Mesothelial cell of epicardium (in vitro differentiated cells): ENCODE measurements at places on chromosomes 3 and 15. TPM values are rescaled to one million over a fixed set of nuclear protein-coding genes. Genes with fewer than 3 reads are reported as not detected.
A peak's percentile ranks its signal among the peaks of the same experiment; 100 is the strongest.

The LRRC49 gene
- 21.2 to 25.5 TPM (median 24.2 TPM) in 3 replicates for total RNA-seq

The PTPRG gene
- total RNA-seq = 33.2 to 40.4 TPM (median 36.3 TPM) in 3 replicates

The TAMM41 gene
- 27.4 to 30.9 TPM (median 27.7 TPM) in 3 replicates for total RNA-seq

The PLCH1 gene
- 1.0 to 1.3 TPM (median 1.2 TPM) in 3 replicates for total RNA-seq

The SEMA5B gene
- total RNA-seq = 0.20 to 0.51 TPM (median 0.27 TPM) in 3 replicates

The HRG gene
- total RNA-seq = not detected in 3 replicates

The FBLN2 gene
- 63.3 to 68.6 TPM (median 67.5 TPM) in 3 replicates for total RNA-seq

DNA sequence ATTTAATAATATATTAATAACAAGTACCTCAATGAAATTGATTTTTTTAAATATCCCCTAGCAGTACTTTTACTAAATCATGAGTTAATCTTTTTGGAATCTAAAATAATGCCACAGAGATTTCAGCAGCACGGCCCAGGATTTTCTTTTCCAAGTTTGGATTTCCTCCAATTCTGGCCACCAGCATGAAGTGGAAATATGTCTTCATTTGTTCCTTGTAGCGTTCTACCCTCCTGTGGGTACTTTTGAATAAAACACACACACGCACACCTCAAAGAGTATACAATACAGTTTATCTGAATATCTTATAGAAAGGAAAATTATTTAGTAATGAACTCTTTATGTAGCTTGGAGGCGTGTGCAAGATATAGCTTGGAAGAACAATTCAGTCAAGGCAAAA is 125.1 kb upstream of the STT3B start:
- no peak overlapping the region for H3K4me3 ChIP-seq
- DNase-seq = no peak
- H3K4me1 ChIP-seq = peaks cover 32% of the 10 kb centered on the region

DNA sequence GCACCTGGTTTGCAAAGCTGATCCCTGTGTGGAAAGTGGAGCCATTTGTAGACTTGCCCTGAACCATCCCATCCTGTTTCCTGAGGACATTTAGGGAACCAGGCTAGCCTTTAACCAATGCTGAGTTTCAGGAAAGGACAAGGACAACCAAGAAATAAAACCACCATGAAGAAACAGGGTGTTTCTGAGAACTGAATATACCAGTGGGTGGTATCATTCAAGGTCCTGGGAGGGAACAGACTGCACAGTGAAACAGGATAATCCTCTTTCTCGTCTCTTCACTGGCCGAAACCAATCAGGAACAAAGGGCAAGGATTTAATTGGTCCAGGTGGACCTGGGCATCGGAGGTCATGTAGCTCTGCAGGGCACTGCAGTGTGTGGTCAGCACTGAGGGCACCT is 21.8 kb downstream of the ZNF860 start:
- no peak overlapping the region for H3K27ac ChIP-seq
- H3K4me1 ChIP-seq = peaks cover 19% of the 10 kb centered on the region
- H3K27me3 ChIP-seq = no peaks in the 10 kb centered on the region
- no peaks in the 10 kb centered on the region for H3K36me3 ChIP-seq
- no peak overlapping the region for H3K4me3 ChIP-seq

DNA sequence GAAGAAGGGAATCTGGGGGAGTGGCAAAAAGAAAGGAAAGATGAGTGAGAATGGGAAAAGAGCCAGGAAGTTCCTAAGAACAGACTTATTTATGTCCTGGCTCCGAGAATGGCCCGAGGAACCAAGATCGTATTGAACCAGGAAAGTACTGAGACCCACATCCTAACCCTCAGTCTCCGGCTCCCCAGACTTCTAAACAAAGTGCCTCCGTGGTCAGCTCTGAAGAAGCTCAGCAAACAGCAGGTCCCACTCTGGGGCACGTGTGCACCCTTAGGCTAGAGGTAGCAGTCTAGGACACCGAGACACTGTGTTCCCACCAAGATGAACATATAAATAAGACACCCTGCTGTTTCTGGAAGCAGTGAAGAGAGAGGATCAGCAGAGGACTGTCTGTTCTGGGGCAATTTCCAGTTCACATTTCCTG is 307.4 kb downstream of the NTRK3 start:
- H3K4me1 ChIP-seq = peaks cover 28% of the 10 kb centered on the region
- no peak overlapping the region for H3K27ac ChIP-seq
- no peaks in the 10 kb centered on the region for H3K36me3 ChIP-seq

DNA sequence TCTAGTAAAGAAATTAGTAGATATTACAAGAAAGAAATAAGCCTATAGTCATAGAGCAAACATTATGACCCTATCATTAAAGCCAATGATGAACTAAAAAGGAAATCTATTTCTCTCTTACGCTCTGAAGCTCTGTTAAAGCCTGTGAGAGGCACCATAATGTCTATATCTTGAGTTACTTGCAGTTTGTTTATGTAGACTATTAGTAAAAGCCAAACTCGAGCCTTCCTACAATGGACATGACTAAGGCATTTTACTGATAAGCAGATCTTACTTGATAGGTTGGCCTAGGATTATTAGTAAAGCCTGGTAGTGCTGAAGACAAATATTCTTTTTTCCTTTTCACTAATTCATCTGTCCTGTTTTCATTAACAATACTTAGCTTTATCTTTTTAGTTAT is 32.7 kb downstream of the LRRC3B start:
- no peaks in the 10 kb centered on the region for H3K27me3 ChIP-seq
- H3K4me1 ChIP-seq = peaks cover 16% of the 10 kb centered on the region
- no peak for DNase-seq

GRCh38 chr3:125194849-125195601 is 17.5 kb downstream of the SLC12A8 start:
- no peaks in the 10 kb centered on the region for H3K36me3 ChIP-seq
- H3K4me3 ChIP-seq = no peak overlapping the region
- H3K4me1 ChIP-seq = peaks cover 7% of the 10 kb centered on the region
- H3K27me3 ChIP-seq = no peaks in the 10 kb centered on the region
- H3K27ac ChIP-seq = no peak overlapping the region
- no peak for DNase-seq

DNA sequence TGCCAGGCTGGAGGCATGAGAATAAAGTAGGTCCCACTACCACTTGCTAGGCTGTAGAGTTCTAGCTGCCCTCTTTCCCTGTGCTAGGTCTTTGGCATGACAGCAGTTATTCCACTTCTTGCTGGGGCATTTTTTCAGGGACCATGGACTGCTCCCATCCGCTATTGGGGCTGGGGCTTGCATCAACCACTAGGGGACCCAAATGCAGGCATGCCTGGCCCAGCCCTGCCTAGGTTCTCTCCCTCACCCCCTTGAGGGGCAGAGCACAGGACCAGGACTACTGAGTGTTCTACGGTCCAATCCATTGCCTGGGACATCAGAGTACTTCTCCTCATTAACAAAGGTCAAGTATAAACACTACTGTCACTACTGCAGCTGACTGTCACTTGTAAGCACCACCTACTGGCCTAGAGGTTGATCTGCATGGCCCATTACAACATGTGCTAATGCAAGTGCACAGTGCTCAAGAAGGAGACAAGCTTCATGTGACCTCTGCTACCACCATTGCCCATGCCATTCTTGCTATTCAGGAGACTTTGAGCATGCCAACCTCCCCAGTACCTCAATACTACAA is 270.5 kb downstream of the MBNL1 start:
- H3K4me1 ChIP-seq = no peaks in the 10 kb centered on the region
- DNase-seq = no peak
- no peaks in the 10 kb centered on the region for H3K27me3 ChIP-seq
- no peaks in the 10 kb centered on the region for H3K36me3 ChIP-seq

- H3K27ac ChIP-seq = no peak overlapping the region
- no peaks in the 10 kb centered on the region for H3K36me3 ChIP-seq
- no peak overlapping the region for H3K4me3 ChIP-seq
- no peak for DNase-seq
- no peaks in the 10 kb centered on the region for H3K27me3 ChIP-seq
- peaks cover 10% of the 10 kb centered on the region for H3K4me1 ChIP-seq
These were observed 15.6 kb downstream of the NBEAL2 start for GRCh38 chr3:46994801-46995731.

GRCh38 chr15:59461521-59461920 is 23.5 kb downstream of the FAM81A start:
- H3K27ac ChIP-seq = no peak overlapping the region
- H3K4me1 ChIP-seq = peaks cover under 1% of the 10 kb centered on the region
- DNase-seq = no peak
- peaks cover 6% of the 10 kb centered on the region for H3K27me3 ChIP-seq
- H3K4me3 ChIP-seq = no peak overlapping the region

DNA sequence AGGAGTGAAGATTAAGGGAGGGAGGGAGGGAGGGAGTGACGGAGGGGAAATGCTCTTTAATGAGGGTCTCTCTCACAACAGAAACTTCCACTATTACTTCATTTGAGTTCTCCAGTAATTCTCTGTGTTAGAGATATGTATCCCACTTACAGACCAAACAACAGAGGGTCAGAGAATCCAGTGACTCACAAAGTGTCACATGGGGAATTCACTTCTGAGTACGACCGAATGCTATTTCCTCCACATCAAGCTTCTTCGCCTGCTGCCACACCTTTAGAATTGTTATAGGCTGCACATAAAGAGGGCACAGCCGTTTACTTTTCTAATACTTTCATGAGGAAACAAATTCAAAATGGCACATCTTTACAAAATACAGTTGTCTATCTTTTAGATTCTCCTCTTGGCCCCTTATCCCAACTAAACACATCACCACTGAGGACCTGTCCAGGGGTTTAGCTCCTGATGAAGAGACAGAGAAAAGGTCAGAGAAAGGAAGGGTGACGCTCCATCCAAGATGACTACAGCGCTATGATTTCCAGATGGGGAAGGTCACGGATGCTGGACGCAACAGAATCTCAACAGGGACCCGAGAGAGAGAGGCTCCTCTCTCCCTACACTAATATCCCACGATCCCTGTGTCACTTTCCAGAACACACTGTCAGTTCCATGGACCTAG is 119.0 kb downstream of the XXYLT1 start:
- peak overlapping the region; percentile 7 for H3K27ac ChIP-seq
- H3K4me1 ChIP-seq = peaks cover 68% of the 10 kb centered on the region
- H3K27me3 ChIP-seq = no peaks in the 10 kb centered on the region
- H3K36me3 ChIP-seq = no peaks in the 10 kb centered on the region
- H3K4me3 ChIP-seq = no peak overlapping the region

DNA sequence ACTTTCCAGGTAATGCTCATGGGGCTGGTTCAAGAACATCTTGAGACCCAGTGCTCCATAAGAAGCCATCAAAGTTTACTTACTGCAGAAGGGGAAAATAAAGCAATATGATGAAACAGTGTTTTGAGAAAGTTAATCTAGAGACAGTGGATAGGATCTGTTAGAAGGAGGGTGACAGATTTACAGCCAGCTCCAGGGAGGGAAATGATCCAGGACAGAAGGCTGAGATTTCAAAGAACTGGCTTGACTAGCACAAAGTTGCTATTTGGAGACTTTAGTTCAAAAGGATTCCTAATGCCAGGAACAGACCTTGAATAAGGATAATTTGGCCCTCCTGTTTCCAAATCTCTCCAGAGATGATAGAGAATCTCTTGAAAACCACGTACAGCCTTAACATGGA is 166.5 kb upstream of the NECTIN3 start:
- no peak overlapping the region for H3K27ac ChIP-seq
- peaks cover 38% of the 10 kb centered on the region for H3K4me1 ChIP-seq
- H3K27me3 ChIP-seq = peaks cover 25% of the 10 kb centered on the region
- H3K36me3 ChIP-seq = no peaks in the 10 kb centered on the region
- no peak for DNase-seq

DNA sequence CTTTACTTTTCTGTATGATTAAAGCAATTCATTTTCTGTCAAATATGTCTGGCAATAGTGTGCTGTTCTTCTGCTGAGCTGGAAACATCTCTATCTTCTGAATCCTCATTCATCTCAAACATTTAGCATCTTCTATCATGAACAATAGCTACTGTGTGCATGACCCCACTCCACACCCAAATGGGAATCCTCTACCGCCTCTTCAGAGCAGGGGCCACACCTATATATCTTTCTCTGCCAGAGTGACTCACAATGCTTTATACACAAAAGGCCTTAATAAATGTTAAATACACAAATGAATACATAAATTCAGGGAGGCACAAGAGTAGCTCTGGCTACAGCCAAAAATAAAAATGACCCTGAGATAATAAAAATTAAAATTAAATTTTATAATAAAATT is 8.0 kb downstream of the ALDH1A2 start:
- no peak for DNase-seq
- H3K27ac ChIP-seq = no peak overlapping the region
- H3K36me3 ChIP-seq = no peaks in the 10 kb centered on the region
- H3K27me3 ChIP-seq = peaks cover 68% of the 10 kb centered on the region
- peaks cover 8% of the 10 kb centered on the region for H3K4me1 ChIP-seq
- H3K4me3 ChIP-seq = no peak overlapping the region

DNA sequence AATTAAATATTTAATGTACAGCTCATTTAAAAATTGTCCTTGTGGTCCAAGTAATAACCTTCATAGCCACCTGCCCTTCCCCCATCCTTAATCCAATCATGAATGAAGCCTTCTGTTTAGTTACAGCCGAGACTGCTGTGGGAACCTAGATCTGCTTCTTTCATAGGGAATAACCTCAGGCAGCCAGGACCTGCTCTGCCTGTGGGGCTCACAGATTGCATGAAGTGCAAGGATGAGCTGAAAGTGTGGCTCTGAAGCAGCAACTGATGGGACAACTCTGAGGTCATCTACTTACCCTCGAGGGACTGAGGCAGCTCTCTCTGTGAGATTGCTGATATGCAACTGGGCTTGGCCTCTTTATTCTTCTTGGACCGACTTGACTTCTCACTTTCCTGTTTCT is 169.8 kb downstream of the POTEB3 start:
- H3K27me3 ChIP-seq = no peaks in the 10 kb centered on the region
- H3K4me1 ChIP-seq = no peaks in the 10 kb centered on the region
- peaks cover 4% of the 10 kb centered on the region for H3K36me3 ChIP-seq
- no peak overlapping the region for H3K27ac ChIP-seq

DNA sequence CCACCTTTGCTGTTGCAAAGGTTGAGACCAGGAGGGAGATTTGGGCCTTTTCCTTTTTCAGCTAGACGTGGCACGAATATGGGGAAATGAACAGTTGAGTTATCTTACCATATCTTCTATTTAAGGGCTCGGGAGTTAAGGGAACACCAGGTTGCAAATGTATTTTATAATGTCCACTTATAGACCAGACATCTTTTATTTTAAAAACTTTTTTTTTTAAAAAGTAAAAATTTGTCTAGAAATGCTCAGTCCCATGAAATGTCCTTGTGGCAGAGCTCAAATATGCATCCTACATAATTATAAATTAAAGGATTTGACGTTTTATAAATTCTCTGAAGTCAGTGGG is 103.6 kb upstream of the VEPH1 start:
- H3K4me1 ChIP-seq = peaks cover 5% of the 10 kb centered on the region
- no peak overlapping the region for H3K4me3 ChIP-seq
- peaks cover 12% of the 10 kb centered on the region for H3K27me3 ChIP-seq
- H3K27ac ChIP-seq = peak overlapping the region; percentile 37
- no peaks in the 10 kb centered on the region for H3K36me3 ChIP-seq

- no peak overlapping the region for H3K4me3 ChIP-seq
- H3K36me3 ChIP-seq = no peaks in the 10 kb centered on the region
- no peaks in the 10 kb centered on the region for H3K27me3 ChIP-seq
These were observed 48.8 kb downstream of the ACAP2 start for GRCh38 chr3:195394024-195394423.
